Naive thymus-derived CD8-positive, alpha-beta T cell (primary cell): ENCODE measurements at places on chromosomes 11 and 22.

DNA sequence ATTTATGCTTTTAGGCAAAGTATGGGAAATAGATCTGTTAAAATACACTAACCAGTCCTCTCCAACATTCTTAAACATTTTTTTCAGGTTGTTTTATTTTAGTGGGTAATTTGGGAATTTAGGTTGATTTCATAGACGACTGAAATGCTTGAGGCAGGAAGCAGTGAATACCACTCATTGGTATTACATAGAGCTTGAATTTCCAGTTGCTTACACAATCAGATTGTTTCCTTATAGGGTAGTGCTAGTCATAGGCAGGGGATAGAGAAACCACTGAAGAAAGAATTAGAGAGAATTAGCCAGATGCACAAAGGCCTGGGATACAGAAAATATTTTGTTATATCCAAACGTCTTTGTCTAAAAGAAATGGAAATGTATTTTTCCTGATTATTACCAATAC lies 23.9 kb upstream of the LYVE1 start:
- no peak for DNase-seq

DNA sequence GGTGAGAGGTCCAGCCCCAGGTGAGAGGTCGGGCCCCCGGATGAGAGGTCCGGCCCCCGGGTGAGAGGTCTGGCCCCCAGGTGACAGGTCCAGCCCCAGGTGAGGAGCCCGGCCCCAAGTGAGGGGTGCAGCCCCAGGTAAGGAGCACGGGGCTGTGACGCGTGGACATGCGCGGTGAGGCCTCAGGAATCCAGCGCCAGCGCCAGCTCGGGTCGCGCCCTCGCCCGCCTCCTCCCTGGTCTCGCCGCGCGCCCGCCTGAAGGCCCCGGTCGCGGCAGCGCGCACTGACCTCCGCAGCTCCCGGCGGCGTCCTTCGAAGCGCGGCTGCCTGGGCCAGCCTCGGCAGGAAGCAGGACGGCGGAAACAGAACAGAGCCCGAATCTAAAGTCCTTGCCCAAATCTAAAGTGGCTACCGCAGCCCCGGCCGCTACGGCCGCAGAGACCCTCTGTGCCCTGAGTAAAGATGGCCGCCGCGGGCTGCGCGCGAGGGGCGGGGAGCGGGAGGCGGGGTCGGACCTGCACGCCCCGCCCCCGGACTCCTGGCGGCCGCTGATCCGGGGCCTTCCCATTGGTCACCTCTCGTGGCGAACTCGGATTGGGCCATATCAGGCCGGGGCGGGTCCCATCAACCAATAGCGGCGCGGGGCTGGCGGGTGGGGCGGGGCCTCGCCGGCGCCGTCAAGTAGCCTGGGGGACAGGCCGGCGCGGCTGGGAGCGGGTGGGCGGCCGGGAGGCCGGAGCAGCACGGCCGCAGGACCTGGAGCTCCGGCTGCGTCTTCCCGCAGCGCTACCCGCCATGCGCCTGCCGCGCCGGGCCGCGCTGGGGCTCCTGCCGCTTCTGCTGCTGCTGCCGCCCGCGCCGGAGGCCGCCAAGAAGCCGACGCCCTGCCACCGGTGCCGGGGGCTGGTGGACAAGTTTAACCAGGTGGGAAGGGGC lies at the start of the genes ALG12 and CRELD2:
ALG12 (minus strand) TSS at position 465 of the 937 bp plus-strand sequence. CDS start 4,673 bp downstream, outside the sequence.
CRELD2 (plus strand) TSS at position 661 of the 937 bp plus-strand sequence; CDS start at position 797, 136 bp downstream.
- DNase-seq: peak; percentile 95

DNA sequence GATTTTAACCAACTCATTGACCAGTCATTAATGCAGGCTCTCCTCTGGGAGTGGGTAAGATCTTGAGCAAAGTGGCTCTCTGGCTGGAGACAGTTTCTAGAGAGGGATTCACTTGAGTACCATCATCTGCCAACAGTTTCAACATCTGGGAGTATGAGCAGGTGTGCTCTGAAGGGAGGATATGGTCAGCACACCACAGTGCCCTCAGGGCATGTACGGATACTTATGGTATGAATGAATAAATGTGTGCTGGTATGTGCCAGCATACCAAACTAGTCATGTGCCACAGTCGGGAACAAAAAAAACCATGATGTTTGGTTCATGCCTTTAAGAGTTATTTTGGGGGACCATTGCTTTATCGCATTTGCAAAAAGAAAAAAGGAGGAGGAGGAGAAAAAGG lies 1197.5 kb upstream of the TENM4 start:
- no peak for DNase-seq

GRCh38 chr11:122082205-122082604 lies 33.8 kb downstream of the BLID start:
- DNase-seq: no peak

DNA sequence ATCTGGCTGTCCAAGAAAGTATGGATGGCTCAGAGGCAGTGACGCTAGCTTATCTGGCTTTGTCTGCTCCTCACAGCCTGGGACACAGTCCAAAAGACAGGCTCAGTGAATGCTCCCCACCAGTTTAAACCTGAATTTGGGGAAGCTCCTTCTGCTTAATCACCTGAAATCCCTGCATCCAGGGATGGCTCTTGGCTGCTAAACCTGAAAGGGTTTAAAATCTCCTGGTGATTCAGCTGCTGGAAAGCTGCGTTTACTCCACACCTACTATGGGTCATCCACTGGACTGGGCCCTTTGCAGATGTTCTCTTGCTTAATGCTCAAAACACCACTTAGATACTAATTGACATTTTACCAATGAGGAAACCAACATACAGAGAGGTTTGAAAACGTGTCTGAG lies 302.0 kb upstream of the NARS2 start:
- DNase-seq: no peak

- DNase-seq: no peak
Observed at GRCh38 chr11:2470495-2470894, 25.7 kb downstream of the KCNQ1 start.

- peak; percentile 81 for DNase-seq
Observed at GRCh38 chr11:65884716-65885092, 3.6 kb downstream of the FIBP start.

GRCh38 chr22:37746366-37747079 lies 49.7 kb downstream of the TRIOBP start:
- DNase-seq: no peak

GRCh38 chr11:2156416-2157182 lies 4.4 kb downstream of the INS start:
- DNase-seq: peak; percentile 40

GRCh38 chr11:66509131-66509561 lies 1.3 kb upstream of the BBS1 start:
- no peak for DNase-seq

- DNase-seq: no peak
Observed at GRCh38 chr11:83037877-83038276, 33.8 kb downstream of the RAB30 start.

DNA sequence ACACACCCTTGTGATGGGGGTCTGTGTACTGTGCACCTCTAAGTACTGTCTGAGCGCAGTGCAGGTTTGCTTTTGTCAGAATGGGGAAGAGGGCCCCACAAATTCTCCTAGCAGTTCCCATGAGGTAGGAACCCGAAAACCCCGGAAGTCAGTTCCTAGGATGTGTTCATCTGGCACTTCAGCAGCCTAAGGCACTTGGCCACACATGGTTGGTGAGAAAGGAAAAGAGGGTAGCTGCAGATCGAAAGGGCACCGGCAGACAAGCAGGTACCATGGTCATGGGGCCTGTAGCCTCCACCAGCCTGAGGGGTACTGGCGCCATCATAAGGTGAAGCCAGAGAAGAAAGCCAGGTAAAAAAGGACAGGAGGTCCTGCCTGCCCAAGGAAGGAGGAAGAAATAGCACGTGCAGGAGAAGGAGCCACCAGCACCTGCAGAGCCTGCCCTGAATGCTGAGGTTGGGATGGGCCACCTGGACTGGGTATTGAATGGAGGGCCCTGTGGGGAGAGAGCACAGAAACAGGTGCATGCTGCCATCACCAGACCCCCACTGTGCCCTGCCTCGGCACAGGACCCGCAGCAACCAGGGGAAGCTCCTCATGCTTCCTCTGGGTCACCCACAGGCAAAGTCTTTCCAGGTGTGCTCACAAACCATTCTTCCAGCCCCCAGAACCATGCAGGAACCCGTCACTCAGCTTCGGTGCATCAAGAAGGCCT lies 8.1 kb upstream of the CASTOR1 start:
- no peak for DNase-seq

DNA sequence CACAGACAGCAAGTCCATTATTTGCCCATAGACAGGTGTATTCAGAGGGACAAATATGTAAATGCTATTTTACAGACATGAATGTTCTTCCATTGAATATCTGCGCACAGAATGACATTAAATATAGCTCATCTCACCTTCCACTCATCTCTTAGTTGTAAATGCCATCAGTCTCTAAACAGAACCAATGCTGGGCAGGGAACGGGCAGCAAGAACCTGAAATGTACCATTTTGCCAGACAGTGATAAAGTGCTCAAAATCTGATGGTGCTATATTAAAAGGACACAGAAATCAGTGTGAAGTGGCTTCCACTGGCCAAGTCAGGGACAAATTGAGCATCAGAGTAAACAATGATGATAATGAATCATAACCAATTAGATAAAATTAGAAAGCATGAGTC lies 10.0 kb upstream of the OR8B4 start:
- DNase-seq: no peak

- DNase-seq: peak; percentile 46
Observed at GRCh38 chr11:2269601-2270321, 627 bp downstream of the ASCL2 start.

GRCh38 chr11:93652679-93653078 lies 8.8 kb upstream of the CEP295 start:
- no peak for DNase-seq
